ENCODE measurements at places on chromosomes 2 and 18.

DNA sequence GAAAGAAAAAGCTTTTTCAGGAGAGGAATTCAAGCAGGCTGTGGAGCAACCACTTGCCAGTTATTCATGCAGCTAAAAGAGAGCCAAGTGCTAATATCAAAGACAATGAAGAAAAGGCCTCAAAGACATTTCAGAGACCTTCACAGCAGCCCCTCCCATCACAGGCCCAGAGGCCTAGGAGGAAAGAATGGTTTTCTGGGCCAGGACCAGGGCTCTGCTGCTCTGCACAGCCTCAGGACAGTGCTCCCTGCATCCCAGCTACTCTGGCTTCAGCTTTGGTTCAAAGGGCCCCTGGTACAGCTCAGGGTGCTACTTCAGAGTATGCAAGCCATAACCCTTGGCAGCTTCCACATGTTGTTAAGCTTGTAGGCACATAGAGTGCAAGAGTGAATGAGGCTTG, 119.5 kb downstream of the MSTN start:
- no peak for DNase-seq

- no peak for DNase-seq
Observed at GRCh38 chr2:43083710-43084698, 142.4 kb downstream of the ZFP36L2 start.

GRCh38 chr2:46317094-46317486, 19.9 kb downstream of the EPAS1 start:
- no peak for DNase-seq

DNA sequence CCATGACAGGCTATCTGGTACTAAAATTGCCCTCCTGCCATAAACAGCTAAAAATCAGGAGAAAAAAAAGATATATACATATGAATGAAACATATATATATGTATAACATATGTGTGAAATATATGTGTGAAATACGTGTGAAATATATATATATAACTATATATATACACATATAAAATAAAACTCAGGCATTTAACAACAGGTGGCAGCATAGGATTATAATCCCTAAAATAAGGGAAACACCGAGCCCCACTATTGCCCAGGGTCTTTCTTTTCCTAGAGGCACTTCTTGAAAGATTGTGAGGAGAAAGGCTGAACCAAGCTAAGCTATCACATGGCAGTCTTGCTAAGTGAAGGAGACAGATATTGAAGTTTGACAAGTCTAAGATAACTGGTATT, 65.9 kb upstream of the CYTIP start:
- DNase-seq, result no peak

DNA sequence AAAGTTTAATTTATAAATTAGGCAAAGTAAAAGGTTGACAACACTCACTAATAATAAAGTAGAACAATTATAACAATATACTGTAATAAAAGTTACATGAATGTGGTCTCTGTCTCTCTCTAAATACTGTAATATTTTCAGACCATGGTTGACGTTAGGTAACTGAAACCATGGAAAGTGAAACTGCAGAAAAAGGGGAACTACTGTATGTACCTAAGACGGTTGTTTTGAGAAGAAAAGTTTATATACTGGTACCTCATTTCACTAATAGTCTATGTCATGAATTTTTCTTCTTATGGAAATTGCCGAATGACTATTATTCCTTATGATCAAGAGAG, 166.7 kb upstream of the ZNF521 start:
- no peak for DNase-seq

DNA sequence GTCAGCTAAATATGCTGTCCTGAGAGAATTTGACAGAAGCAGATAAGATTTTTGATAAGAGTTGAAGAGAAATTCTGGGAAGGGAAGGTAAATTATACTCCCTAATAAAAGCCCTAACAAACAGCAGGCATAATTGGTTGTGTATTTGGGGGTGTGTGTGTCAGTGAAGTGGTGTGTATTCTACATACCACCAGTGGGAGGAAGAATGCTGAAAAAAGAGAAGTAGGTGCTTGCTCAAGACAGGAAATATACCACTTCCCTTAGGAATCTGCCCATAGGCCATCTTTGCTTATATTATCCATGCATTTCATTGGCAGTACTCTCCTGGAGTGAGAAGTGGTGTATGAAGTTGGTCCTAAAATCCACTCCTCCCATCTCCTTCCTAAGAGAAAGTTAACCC, 76.2 kb downstream of the FMNL2 start:
- no peak for DNase-seq

DNA sequence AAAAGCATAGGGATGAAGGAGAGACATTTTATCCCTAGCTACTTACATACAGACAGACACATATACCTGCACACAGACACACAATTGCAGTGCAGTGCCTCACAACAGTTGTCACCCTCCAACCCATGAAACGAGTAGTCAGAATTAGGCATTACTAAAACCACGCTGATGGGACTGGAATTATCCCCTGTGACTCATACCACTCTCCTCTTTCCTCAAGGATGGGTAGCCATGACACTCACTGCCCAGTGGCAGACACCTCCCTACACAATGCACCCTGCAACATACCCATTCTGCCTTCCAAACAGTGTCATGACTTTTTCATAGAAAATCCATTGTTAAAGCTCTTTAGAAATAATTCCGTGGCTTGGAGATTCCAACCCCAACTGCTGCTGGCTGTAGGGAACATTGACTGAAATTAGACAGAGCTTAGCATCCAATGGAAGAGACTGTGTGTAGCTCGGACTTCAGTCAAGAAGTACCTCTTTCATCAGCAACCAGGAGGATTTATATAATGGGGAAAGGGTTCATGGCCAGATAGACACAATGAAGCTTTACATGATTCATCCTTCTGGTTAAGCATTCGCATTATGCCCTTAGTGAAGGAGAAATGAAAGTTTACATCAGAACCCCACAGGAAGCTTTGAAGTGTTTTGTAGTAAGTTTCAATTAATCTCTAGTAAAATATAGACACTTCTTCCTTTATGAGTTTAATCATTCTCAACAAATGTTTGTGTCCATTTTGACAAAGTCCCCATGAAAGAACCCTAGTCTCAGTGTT, 155.2 kb downstream of the FBXO15 start:
- DNase-seq, result no peak

- DNase-seq, result no peak
Observed at GRCh38 chr2:186546846-186547245, 43.0 kb upstream of the ITGAV start.

DNA sequence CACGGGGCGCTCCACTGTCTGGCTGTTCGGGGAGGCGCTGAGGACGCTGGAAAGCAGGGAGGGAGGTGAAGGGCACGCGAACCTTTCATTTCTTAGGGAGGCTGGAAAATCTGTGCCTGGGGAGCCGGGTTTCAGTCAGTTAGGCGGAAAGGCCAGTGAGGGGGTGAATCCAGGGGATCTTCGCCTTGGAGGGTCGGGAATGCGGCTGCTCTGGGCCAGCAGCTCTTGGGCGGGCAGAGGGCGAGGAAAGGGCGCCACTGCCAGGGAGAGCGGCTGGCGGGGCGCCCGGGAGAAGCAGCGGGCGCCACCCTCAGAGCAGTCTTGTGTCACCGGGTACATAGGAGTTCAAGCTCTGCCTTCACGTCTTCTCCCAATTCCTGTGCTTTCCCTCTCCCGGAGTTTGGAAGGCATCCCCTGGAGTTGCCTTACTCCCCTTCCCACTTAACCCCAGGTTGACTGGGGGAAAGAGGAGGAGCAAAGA, 1.4 kb downstream of the CCDC85A start:
- no peak for DNase-seq

GRCh38 chr2:23596316-23596885, 211.4 kb downstream of the KLHL29 start:
- no peak for DNase-seq

- DNase-seq, result no peak
Observed at GRCh38 chr2:58227171-58227917, 13.8 kb downstream of the FANCL start.

GRCh38 chr2:42951263-42951938, 159.0 kb upstream of the HAAO start:
- no peak for DNase-seq

DNA sequence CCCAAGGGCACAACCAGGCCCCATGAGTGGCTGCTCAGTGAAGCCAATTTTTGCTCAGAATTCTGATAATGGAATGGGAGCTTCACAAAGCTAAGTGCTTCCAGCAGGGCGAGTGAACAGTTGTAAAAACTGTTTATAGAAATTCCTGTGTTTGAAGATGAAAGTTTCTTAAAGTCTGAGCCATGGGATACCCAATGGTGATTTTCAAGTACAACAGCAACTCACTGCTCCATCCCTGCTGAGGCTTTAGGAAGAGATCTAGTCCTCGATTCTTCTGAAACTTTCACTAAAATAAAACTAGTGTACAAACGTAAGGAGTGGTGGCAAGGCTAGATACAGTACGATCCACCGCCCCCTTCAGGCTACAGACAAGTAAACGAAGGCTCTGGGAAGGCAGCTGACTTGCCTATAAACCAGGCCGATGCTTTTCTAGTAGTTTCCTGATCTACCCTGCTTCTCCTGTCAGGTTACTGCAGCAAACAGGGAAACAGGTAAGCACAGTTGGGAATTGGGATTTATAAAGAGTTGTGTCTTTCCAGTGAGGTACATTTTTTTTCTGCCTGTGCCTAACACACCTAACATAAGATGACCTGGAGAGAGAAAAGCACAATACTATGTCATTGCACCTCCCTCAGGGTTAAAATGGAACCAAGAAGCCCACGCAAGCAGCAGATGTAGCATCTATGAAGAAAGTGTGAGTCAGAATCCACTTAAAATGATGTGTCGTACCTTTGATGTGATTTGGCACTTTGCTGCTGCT, 108.7 kb downstream of the UXS1 start:
- DNase-seq, result no peak

DNA sequence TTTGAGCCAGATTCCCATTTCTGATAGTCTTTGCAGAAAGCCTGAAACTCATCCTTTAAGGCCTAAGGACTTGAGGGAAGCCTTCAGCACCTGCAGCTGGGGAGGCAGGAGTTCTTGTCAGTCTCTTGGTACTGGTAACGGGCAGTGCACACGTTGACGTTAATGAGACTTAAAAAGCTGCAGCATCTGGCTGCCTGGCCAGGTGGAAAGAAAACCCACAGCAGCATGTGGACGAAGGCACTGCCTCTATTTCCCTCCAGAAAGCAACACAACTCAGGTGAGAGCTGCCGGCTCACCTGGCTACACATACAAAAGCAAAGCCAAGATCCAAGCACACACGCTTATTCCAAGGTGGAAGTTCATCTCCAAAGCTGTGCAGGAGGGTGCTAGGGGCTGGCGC, 178.8 kb downstream of the ANAPC1 start:
- no peak for DNase-seq

- DNase-seq, result no peak
Observed at GRCh38 chr2:151007365-151007764, 254.3 kb downstream of the RBM43 start.

DNA sequence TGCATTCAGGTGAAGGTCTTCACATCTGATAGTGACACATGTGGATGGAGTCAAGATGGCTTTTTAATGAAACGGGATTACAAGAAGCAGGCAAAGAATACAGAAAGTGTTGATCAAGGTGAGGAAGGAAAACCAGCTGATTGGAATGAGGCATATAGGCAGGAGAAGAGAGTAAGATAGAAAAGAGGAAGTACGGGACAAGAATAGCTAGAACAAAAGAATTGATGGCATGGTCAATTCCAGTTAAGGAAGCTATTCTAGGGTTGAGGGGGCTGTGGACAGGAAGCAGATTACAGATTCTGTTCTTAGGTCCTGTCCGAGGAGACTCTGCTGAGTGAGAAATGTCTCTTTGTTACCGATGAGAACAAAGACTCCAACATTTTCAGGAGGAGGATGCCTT, 13.2 kb upstream of the NCK2 start:
- DNase-seq, result no peak

- no peak for DNase-seq
Observed at GRCh38 chr2:67839668-67840067, 223.1 kb downstream of the C1D start.

DNA sequence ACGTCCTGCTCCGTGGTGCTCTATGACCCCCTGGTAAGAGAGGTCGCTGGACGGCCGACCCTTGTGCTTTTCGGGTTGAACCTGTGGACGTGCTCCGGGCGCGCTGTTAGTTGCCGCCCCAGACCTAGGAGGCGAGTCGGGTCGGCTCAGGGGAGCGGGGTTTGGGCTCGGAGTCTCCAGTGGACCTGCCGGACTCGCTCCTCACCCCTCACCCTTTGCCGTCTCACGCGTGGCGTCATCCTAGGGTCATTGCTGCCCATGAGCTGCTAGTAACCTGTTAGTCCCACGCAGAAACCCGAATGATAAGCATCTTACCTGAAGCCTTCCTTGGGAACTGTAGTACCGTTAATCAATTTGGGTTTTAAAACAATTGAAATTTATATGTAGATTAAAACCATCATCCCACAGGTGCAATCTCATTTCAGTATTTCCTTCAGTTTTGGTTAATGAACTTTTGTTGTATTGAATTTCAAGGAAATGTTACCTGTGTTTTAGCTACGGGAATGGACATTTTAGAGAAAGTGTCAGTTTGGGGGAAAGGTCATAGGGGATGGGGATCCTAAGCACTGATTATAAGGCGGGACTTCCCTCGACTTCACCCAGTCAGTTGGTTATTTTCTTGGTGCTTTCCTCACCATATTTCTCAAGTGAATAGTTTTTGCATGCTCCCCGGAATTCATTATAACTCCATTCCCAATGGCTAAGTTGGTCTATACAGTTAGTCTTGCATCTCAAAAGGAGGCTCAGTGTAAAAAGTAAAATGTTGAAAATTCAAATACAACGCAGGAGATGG, 536 bp downstream of the ELP2 start:
- no peak for DNase-seq

DNA sequence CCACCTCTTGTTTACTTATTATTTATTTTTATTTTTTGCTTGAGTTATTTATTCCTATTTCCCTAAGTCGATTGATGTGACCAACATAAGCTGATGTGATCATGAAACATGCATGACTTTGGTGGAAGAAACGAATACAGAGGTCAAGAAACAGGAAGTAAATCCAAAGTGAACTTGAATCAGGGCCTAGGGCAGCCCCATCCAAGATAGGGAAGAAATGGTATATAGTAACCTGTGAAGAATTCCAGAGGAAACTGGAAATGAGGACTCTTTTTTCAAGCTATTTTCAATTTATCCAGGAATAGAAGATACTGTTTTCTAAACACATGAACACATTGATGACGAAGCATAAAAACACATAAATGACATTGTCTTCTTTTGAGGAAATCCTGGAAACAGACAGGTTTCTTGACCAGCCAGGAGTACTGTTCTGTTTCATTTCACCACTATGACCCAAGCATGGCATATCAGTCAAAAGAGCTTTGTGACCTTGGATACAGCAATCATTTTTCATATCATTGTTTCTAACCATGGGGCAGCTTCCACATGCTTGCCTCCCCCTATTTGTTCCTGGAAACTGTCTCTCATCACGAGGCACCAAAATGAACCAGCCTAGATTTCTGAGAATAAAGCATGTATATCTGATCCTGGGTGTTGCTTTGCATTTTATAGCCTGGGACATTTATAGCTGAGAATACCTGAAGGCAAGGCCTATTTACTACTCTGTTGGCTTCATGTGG, 9.1 kb upstream of the LCLAT1 start:
- DNase-seq, result no peak

DNA sequence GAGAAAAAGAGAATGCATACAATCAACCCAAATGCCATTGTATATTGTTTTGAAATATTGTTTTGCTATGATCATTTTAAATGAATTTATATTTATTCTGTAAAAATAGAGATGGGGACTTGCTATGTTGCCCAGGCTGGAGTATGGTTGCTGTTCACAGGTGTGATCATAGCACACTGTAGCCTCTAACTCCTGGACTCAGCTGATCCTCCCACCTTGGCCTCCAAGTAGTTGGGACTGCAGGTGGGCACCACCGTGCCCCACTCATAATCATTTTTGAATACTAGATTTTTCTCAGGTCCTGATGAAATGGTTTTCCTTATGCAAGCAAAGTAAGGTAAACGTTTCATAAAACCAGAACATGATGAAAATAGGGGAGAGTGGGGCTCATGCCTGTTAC, 46.3 kb downstream of the TMEM17 start:
- no peak for DNase-seq

GRCh38 chr2:182522405-182522896, 95.6 kb upstream of the PDE1A start:
- DNase-seq, result no peak
